ENCODE measurements at places on chromosomes 5 and 9.
A peak's percentile ranks its signal among the peaks of the same experiment; 100 is the strongest.

GRCh38 chr5:88674356-88675167, 208.4 kb downstream of the MEF2C start:
- DNase-seq, result no peak

- DNase-seq, result no peak
These were observed 69.0 kb downstream of the DOCK2 start for GRCh38 chr5:169706071-169706470.

- DNase-seq, result peak; percentile 8
These were observed 37.4 kb downstream of the ARHGEF37 start for GRCh38 chr5:149618581-149619248.

GRCh38 chr9:33151601-33152000, 15.5 kb downstream of the B4GALT1 start:
- DNase-seq, result no peak

DNA sequence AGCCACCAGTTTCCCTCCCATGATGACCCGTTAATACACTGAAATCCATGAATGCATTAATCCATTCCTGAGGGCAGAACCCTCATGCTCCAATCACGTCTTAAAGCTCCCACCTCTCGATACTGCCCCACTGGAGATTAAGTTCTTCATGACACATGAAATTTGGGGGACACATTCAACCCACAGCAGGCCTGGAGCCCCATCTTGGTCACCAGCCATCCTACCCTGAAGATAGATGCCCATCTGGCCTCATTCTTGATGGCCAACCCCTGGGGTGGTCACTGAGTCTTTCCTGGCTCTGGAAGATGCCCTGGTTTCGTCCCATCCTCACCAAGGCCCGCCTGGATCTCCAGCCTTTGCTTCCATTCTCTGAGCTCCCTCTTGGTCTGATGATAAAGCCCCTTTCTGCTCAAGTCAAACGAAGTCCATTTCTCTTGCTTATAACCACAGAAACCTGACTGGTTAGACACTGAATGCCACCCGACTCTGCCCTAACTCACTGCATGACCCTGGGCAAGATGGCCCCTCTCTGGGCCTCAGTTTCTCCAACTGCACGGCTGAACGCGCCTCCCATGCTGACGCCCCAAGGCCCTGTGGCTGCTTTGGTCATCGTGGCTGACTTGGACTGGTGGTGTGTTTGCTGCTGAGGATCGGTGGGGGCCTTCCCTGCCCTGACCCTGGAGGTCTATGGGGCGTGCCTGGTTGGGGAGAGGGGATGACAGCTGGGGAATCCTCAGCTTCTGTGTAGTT, 138.4 kb upstream of the IER5L start:
- no peak for DNase-seq

- DNase-seq, result no peak
These were observed 428 bp downstream of the SLCO4C1 start for GRCh38 chr5:102295534-102296177.

DNA sequence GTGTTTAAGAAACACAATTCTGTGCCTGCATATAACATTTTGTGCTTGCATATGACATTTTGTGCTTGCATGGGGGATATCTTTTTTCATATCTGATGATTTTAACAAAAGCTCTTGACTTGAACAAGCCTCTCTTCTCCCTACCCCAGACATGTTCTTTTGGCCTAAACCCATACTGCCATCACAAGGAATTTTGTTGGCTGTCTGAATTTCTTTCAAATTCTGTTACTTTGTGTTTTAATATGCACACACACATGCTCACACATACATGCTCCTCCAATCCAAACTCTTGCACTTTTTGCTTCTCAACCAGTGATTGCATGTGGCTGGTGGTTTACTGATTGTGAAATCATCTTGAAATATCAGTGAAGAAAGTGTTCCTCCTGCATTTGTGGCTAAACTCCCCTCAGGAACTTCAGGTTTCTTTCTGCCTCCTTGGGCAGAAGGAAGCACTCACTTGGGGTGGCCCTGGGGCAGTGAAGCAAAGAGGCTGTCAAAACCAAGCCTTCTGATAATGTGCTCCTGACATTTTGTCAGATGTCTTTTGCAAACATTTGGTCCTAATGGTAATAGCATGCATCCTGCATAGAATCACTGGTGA, 377.2 kb upstream of the KLF4 start:
- DNase-seq, result no peak

- DNase-seq, result no peak
These were observed 678 bp downstream of the SLC2A6 start for GRCh38 chr9:133477992-133478850.

DNA sequence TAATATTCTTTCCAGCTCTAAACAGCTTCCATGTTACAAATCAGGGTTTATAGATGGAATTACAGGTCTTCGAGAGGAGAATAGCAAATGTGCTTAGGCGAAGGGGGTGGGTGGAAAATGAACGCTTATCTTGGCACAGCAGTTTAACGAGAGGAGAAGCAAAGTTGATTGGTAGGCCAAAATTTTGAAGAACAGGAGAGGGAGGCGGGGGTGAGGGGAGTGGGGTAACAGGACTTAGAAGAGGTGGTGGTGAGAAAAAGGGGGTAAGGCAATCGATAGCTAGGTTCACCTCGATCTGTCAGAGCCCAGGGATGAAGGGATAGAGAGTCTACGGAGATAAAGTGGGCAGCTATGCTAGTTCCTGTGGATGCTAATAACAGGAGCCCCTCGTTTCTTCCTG, 764 bp downstream of the ANKRA2 start:
- no peak for DNase-seq

DNA sequence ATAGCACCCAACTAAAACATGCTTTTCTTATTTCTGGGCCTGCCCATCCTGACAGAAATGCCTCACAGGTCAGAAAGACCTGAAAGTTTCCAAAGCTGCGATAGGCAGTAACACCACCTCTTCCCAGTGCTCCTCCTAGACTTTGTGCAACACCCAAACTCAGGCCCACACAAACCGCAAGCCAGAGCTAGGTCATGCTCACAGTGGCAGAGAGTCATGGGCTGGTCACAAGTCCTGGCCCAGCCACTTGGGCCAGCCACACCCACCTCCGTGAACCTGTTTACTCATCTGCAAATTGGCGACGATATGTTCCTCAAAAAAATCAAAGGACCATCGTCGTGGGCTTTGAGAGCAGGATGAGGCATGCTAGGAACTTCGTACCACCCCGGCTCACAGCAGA, 44.0 kb upstream of the SLC25A51 start:
- no peak for DNase-seq
